BJ (cell line): ENCODE measurements at places on chromosomes 6 and 20.

DNA sequence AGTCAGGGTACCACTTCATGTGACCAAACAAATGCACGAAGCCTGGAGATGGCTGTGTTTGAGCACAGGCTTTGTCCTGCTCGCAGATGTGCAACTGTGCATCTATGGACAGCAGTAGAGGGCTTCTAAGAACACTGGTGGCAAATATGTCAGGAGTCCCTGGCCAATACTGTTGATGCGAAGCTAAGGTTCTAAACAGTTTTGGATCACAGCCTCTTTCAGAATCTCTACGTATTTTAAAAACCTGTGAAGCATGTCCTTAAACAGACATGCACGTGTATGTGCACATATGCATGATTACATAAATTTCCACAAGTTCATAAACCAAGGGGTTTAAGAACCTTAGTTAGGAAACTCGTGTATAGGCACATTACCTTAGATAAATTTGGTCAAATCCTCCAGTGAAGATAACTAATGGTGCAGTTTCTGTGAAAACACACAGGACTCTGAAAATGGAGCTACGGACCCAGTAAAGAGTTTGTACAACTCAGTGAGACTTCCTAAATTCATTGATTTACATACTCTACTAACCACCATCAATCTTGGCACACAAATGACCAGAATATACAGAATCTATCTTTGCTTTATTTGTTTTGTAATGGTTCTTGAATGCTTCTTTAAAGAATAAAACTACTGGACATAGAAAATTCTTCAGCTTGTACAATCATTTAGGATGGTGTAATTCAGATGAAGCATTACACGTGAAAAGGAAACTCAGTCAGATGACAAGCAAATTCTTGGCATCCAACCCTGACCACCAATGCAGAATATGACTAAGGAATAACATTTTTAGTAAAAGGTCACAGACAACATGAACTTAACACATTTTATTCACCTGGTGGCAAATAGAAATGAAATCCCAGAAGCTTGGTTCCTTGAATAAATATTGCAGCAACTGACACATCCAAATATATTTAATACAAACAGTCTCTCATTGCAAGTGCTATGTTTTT lies 27.4 kb downstream of the KCNQ5 start:
- DNase-seq, result peak; percentile 64

DNA sequence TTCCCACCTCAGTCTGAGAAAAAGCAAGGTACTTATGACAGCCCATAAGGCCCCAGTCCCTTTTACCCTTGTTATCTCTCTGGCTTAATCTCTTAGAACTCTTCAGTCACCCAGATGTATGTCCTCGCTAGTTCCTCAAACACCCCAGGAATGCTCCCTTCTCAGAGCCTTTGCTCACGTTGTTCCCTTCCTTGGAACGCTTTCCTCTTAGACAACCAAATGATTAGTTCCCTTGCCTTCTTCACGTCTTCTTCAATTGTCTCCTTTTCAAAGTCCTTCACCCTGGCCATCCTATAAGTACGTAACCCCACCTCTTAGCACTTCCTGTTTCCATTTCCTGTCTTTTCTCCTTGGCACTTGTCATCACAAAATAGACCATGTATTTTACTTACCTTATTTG lies 1.1 kb upstream of the APOBEC2 start:
- no peak for DNase-seq

DNA sequence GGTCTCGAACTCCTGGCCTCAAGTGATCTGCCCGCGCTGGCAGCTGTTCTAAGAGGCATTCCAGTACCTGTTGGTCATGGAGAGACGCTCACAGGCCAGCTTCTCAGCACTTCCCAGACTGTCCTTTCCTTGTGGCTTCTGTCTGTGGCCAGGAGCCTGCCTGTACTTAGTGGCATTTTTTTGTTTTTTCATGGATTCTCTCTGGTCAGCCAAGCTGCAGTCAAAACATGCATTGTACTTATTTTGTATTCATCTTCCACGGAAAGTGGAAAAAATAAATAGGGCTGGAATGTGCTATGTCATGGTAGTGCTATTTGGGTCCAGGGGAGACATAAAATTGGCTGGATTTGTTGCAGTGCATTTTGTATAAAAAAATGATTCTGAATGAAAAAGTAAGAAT lies 29.1 kb downstream of the ZDHHC14 start:
- peak; percentile 3 for DNase-seq

DNA sequence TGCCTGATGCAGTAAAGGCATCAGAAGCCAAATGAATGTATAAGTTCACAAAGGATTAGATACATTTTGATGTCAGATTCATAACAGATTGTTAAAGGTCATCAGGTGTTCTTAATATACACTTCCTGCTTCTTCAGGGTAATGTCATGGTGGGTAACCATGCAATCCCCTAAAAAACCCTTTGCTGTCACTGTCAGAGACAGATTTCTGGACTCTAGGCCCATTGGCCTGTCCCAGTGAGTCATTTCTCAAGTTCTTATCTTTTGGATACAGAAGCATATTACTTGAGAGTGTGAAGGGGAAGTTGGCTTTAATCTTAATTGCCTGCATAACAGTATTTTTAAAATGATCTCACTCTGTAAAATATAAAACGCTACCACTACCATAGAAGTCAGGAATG lies 895.6 kb upstream of the MAP3K7 start:
- DNase-seq, result no peak

GRCh38 chr20:1283522-1284510 lies 17.7 kb downstream of the SNPH start:
- no peak for DNase-seq

DNA sequence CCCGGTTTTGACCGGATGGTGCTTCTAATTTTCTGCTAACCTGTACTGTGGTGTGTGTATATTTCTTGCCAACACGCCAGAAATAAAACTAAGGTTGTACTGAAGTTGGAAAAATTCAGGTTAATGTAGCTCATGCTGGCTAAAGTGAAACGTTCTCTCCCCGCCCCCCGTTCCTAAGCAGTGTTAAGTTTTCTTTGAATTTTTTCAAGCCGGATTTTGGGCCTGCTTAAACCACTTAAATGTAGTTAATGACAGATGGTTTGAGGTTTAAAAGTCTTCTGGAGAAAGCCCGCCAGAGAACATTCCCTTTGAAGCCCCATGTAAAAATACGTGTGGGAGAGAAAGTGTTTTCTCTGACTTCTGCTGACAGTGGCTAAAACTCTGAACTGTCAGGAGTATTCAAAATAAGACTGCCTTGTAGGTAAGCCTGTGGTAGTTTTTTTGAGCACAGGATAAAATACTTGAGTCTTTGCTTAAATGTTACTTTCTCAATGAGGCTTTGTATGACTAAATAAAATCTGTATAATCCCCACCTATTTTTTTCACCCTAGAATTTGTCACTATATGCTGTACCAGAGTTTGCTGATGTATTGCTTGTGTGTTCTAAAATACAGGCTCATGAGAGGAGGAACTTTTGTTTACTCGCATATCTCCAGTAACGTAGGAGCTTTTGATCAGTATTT lies 101.3 kb downstream of the OR2B2 start:
- no peak for DNase-seq

DNA sequence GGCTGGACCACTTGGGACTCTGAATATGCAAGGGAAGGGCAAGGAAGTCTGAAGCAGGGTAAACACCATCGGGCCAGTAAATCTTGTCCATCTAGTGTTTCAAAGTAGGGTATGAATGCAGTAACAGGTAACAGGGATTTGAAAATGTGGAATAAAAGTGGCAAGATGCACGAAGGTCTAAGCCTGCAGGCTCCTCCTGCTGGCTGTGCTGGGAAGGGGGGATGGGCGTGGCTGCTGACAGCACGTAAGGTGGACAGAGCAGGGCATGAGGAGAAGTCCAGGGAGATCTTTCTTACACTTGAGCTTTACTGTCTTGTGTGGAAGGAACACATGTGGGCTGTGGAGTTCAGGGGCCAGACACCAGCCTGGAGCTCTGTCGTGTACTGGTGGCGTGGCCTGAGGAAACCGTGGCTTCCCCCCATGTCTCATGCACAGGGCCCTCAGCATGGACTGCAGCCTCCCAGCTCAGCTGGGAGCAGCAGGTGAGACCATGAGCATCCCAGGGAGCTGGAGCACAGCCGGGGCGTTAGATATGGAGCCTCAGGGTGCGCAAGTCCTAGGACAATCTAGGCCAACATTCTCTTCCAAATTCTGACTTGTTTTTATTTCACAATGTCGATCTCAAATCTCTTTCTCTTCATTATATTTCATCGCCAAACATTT lies 84.5 kb downstream of the SLC22A23 start:
- no peak for DNase-seq

GRCh38 chr6:2111162-2111677 lies 134.2 kb downstream of the GMDS start:
- no peak for DNase-seq

DNA sequence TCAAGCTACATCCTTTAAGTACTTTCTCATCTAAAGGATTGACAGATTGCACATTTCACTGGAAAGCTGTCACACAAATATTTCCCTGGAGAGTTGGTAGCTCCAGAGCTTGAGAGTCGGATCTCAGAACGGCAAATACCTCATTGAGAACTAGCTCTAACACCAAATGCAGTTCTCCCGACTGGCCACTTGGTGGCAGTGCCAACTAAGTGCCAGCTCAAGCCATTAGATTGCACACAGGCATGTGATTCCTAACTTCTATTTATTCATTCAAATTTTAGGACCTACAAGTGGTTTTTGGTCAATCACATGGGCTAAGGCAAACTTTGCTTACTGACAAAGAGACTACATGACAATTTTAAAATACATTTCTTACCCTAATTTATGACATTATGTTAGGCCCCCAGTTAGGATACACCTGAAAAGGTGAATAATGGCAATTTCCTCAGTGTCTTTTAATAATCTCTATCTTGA lies 7.9 kb upstream of the MCHR2 start:
- no peak for DNase-seq

- no peak for DNase-seq
Observed at GRCh38 chr6:154429711-154430110, 73.1 kb upstream of the IPCEF1 start.

DNA sequence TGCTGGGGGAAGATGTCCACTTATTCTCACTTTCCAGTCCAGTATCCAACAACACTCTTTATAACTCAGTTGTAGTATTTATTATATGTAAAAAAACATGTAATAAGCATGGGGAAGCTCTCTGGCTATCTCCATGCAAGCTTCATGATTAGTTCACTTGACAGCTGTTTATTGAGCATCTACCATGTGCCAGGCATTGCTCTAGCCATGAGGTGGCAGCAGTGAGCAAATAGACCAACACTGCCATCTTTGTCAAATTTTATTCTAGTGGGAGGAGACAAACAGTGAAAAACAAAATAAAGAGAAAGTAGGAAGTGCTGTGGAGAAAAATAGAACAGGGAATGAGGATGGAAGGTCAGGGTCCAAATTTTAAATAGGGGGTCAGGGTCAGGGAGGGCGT lies 131.8 kb downstream of the CFAP61 start:
- no peak for DNase-seq

DNA sequence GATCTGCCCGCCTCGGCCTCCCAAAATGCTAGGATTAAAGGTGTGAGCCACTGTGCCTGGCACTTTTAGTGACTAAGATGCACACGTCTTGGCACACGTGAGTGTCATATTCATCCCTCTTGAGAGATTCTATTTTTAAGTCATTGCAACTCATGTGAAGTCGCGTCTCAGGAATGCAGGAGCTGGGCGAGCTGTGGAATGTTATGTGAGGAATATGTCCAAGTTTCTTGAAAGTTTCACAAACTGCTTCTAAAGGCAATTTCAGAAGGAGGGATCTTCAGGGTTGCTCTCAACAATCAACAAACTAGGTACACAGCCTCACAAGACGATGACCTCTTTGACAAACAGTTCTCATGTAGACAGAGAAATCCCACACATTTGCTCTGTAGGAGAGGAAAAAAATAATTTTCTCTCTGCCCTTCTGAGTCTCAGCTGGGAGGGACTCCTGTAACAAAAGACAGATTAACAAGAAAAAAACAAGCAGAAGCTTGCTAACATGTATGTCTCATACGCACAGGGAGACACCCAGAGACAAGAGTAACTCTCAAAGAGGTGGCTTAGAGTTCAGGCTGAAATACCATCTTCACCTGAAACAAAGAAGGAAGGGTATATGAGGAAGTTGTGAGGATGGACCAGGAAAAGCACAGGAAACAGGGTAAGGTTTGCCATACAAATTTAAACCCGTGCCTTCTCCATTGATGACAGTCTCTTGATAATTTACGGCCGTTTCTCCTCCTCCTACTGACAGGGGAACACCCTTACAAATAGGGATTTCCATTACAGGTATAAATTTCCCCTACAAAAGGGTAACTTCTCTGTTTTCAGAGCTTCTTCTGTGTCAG lies 45.3 kb upstream of the FAM50B start:
- DNase-seq, result peak; percentile 96

DNA sequence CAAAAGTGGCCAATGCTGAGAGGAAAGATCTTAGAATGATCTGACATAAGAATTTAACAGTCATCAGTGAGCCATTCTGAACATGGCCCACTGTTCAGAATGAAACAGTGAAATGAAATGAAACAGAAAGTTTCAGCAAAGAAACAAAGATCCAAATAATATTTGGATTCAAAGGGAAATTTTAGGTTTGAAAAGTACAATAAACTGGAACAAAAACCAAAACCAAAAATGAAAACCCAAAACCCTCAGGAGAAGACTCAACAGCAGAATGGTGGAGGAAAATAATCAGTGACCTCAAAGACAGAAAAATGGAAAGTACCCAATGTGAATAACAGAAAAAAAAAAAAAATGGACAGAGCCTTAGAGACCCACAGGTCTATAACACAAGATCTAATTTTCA lies 66.1 kb upstream of the EMILIN3 start:
- no peak for DNase-seq

- DNase-seq, result no peak
Observed at GRCh38 chr6:18277237-18278006, 13.1 kb upstream of the DEK start.

DNA sequence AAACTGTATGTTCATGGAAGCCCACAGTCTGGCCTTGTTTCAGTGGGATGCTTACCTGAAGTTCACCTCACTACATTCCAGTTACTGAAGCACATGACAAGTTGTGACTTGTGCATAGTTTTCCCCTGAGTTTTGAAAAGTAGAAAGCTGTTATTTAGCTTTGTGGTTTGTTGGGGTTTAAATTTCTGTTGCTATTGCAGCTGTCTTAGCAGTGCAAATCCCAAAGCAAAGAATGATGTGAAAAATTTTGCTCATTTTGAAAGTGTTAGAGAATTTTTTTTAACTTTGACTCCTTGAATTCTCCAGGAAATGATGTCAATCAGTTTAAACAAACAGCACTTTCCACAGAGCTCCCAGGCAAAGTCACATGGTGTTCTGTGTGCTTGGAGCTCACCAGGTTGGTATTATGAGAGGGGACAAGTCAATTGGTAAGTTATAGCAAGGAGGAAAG lies 268.4 kb downstream of the ADGRG6 start:
- peak; percentile 35 for DNase-seq

GRCh38 chr6:106103728-106104109 lies 17.6 kb downstream of the PRDM1 start:
- no peak for DNase-seq
